Activated CD8-positive, alpha-beta memory T cell treated with anti-CD3 and anti-CD28 coated beads for 48 hours (primary cell): ENCODE measurements at places on chromosomes 7 and 10.
A peak's percentile ranks its signal among the peaks of the same experiment; 100 is the strongest.

DNA sequence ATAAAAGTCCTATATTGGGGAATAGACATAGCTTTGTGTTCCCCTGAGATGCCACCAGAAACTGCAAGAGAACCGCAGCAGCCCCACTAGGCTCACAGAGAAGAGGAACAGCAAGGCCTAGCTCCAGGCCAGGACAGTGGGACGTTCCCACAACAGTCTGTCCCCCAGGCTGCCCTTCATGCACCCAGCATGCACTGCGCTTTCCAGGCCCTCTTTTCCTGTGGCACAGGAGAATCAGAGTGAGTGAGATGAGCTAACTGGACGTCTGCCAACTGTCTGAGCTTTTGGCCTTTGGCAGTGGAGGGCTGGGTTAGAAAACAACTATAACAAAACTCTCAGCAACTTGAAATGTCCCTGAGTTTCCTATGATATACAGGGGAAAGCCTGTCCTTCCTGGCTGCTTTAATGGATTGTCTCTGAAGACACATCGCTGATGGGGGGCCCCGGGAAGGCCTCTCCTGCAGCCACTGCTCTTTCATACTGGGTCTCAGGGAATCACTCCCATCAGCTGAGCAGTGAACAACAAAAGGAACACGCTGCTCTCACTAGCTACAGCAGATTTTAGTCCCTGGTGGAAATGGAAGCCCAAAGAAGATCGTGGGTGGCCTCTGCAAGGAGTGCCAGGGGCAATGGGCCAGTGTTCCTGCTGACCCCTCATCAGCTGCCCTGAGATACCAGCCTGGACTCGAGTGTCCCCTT is 53.5 kb downstream of the PODXL start:
- DNase-seq, result no peak

DNA sequence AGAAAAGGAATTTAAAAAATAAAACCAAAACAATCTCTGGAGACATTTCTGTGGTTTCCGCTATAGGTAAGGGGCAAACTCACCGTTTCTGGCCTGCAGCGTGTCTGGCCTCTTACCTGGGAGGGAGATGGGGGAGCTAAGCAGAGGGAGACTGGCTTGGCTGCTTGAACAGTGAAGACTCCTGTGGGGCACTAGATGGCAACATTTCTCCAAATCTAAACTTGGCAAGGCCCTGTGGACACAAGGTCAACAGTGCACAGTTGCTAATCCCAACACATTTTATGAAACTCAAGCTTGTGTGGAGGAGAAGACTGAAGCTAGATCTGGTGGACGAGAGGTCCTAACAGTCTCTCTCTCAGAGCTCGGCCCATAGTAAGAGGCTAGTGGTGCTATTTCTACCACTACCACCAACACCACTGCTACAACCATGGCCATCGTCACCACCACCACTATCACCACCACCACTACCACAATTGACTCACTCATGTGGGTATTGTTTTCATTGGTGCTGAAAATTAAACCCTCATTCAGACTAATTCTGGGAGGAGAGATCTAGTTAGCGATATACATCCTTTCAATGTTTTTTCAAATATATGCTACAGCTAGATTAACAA is 28.4 kb upstream of the CDHR3 start:
- no peak for DNase-seq

DNA sequence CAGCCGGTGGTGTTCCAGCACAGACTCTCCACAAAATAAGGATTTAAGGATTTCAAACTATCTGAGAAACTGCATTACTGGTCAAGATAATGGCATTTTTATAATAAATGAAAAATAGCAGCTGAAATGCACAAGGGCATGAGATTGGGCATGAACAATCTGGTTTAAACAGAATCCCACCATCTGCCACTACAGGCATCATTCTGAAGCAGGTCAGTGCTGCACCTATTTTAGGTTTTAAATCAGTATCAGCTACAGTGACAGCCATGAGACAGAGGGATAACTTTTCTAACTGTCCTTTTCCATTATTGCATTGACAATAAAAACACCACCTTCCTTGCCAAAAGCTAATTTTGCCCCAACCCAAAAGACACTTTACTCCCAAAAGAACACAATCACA is 186.8 kb downstream of the ETV1 start:
- no peak for DNase-seq

DNA sequence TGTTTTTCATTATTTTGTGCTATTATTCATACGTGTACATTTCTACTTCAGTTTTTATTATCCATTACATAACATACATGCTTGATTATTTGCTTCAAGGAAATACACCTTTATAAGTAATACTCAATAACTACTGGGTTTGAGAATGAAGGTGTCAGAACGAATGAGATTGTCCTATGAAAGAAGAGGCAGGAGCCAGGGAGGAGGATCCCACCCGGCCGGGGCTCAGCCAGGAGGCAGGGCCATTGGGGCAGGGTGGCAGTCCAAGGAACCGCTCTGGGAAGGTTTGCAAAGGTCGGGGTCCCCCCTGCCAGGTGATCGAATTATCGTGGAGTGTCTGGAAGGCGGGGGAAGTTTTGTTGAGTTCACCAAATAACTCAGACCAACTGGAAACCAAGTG is 9.1 kb downstream of the TRIM56 start:
- no peak for DNase-seq

DNA sequence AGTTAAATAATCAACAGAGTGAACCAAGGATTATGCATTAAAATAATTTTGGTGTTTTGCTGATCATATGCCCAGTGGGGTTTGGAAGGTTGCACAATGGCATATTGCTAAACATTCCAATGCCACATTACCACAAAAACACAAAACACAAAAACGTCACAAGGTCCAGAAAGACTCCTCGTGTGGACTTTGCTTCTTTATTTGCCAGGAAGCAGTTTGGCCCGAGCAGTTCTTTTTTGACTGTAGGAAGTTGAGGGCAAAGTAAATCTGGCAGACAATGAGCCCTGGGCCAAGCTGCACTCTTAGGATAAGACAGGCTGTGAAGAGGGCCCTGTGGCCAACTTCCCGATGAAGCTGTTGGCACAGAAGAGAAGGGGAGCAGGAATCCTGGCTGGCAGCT is 39.2 kb upstream of the SLC35B4 start:
- DNase-seq, result no peak

DNA sequence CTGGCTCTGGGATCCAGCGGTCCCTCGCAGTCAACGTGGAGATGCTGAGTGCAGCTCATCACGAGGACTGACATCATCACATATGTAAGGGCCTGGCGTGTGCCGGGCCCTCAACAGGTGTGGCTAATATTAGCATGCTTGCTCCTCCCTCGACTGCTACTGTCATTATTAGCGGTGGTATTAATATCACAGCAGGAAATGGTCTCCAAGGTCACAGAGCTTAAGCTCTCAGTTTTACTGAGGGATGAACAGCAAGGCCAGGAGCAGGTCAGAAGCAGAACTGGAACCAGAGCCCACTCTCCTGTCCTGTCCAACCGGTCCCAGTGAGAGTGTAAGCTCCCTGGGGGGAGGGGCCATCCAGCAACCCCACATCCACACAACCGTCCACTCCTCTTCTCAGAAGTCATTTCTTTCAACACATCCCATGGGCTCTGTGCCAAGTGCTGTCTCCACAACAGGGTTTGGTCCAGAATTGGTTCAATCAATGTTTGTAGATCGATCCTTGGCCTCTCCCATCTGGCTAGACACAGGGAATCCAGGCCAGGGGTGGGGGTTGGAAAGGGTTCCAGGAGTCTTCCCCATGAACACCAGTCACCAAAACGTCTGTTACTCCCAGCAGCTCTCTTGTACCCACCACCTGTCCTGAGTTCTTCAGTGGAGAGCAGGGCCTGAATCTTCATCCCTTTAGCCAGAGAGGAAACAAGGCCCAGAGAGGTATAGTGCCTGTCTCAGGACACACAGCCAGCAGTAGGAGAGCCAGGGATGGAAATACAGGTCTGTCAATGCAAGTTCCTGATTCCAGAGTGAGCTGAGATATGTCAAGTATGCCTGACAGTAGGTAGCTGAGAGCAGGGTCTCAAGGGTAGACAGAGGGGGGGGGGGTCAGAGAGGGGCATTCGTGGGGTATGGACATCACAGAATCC is 45.3 kb upstream of the ZMIZ1 start:
- no peak for DNase-seq

DNA sequence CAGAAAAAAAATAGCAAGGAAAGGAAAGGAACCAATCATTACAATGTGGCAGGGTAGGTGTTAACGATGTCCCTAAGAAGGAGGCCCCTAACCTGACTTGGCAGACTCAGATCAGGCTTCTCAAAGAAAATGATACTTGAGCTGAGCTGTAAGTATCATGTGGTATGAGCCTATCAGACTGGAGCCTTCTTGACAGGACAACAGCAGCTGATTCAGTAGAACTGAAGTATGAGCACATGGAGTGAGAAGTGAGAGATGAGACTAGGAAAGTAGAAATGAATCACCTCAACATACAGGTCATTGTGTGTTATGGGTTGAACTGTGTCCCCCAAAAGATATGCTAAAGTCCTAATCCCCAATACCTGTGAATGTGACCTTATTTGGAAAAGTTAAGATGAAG is 66.3 kb downstream of the MTERF1 start:
- no peak for DNase-seq

DNA sequence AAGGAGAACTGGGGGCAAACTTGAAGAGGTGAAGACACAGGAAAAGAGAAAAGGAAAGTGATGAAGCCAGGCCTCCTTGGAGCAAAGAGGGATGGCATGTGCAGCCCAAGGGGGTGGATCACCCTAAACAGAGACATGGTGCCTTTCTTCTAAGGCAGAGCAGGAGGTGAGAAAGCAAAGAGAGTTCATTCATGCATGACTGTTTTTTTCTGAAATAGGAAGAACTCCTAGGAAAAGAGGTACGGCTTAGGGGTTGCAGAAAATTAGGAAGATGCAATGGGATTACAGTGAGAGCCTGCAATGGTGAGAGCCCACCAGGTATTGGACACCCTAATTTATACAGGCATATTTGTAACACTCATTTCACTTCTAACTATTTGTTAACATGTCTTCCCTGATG is 15.9 kb downstream of the ITGB1 start:
- no peak for DNase-seq

GRCh38 chr10:59433720-59434428 is 71.5 kb upstream of the FAM13C start:
- DNase-seq, result no peak

DNA sequence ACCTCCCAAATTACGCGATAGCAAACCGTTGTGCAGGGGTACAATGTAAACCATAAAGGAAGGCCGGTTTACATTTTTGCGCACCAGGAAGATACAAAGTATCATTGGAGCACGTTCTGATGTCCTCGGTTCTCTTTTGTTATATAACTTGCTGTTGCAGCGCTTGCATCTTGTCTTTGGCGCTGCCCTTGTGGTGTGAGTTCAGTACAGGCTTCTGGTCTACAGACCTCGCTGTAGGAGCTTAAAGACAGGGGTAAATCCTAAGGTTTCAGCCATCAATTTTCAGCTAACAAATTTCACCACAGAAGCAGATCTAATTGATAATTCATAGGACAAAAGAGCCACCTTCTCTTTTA is 1.5 kb upstream of the MKX start:
- no peak for DNase-seq

DNA sequence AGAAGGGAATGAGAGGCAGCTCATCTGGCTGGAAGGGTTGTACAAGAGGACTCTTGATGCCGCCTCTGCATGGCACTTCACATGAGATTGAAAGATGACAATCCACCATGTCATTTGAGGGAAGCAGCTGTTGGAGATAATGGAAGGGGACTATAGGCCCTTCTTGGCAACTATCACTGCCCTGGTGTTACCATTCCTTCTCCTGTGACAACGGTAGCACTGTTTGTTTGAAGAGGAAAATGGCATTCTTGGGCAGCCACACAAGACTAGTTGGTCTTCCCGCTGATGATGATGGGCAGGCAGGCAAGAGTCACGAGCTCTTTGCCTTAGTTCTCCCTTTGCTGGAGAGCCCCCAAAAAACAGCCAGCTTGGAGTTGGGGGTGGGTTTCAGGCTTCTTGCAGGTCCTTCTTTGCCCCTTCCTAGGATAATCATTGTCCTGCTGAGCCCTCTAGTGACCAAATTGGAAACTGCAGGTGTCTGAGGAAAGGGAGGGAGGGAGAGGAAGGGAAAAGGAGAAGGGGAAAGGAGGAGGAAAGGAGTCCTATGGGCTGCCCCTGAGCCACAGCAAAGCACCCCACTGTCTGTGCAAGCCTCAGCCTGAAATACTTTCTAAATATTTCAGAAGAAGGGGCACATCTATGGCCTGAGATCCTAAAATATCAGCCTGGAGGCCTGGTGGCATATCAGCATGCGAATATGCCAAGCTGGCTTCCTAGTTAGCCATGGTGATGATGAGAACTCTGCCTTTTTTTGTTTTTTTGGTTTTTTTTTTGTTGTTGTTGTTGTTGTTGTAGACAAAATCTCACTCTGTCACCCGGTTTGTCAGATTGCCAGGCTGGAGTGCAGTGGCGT is 165.6 kb upstream of the KMT2E start:
- peak; percentile 28 for DNase-seq

DNA sequence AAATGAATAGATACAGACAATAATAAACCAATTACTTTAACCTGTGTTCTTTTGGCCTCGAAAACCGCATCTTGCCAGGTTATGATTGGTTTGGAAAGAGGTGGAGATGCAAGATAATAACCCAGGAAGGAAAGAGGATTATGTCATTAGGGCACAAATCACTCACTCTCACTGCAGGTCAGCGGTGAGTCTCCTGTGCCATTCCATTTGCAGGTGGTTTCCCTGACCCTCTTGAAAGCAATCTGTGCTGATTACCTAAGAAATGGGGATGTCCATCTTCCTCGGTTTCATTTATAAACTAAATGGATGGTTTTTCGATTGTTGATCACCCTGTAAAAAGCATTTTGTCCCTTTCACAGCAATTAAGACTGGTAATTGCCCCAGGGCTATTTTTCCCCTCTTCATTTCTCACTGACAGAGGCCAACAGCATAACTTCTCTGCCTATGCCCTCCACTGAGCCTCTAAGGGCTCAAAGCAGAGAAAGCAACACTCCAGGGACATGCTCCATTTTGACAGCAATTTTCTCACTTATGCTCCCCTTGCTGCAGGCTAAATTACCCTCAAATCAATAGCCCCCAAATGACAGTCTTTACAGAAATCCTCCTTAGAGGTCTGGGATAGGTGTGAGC is 257.5 kb downstream of the IPMK start:
- DNase-seq, result no peak

DNA sequence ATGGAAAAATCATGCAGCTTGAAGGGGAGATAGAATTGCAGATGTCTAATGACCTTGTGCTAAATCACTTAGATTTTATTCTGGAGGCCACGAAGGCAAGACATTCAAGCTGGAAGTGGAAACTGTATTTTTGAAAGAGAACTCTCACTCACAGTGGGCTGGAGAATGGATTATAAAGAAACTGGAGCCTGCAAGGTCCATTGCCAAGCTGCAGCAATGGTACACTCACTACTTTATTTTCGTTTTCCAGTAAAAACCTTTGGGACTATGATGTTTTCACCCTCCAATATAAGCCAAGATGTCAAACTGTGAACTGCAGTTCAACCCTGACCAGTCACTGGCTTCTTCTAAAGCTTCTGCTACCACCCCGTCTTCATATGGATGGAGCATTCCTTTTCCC is 62.0 kb downstream of the SKIDA1 start:
- no peak for DNase-seq

GRCh38 chr7:100689230-100690135 is 4.6 kb downstream of the GIGYF1 start:
- DNase-seq, result no peak

GRCh38 chr10:95539560-95540284 is 21.4 kb downstream of the SORBS1 start:
- no peak for DNase-seq

GRCh38 chr7:135200821-135201331 is 10.4 kb downstream of the WDR91 start:
- no peak for DNase-seq

- DNase-seq, result no peak
These were observed 166.9 kb upstream of the SLC13A1 start for GRCh38 chr7:123366626-123367025.

GRCh38 chr10:76382381-76382851 is 951.0 kb downstream of the LRMDA start:
- DNase-seq, result no peak

- no peak for DNase-seq
These were observed 76.9 kb downstream of the CYP51A1 start for GRCh38 chr7:92057375-92057774.
